ENCODE measurements at places on chromosomes 11 and 22.
A peak's percentile ranks its signal among the peaks of the same experiment; 100 is the strongest.

GRCh38 chr22:46089426-46090035 lies 60.8 kb upstream of the PPARA start:
- no peak for DNase-seq

DNA sequence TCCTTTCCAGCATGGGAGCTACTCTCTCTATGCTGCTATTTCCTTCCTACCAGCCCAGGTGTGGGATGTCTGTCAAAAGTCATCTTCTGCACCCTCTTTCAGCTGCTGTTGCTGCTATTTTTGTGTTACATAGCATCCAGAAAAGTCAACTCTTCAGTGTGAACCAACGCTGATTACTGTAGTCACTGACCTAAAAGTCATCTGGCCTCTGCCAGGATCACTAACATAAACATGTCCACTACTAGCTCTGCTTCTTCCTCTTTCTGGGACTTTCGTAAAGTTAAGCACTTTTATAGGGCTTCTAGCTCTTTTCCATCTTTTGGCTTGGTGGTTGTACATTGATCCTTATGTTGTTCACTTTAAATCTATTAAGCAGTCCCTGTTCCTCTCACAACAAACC lies 90.2 kb upstream of the CARD18 start:
- no peak for DNase-seq

- no peak for DNase-seq
Measured at GRCh38 chr11:99534812-99535211, 514.1 kb downstream of the CNTN5 start.

GRCh38 chr22:19775496-19776325 lies 15.1 kb downstream of the TBX1 start:
- DNase-seq: no peak

DNA sequence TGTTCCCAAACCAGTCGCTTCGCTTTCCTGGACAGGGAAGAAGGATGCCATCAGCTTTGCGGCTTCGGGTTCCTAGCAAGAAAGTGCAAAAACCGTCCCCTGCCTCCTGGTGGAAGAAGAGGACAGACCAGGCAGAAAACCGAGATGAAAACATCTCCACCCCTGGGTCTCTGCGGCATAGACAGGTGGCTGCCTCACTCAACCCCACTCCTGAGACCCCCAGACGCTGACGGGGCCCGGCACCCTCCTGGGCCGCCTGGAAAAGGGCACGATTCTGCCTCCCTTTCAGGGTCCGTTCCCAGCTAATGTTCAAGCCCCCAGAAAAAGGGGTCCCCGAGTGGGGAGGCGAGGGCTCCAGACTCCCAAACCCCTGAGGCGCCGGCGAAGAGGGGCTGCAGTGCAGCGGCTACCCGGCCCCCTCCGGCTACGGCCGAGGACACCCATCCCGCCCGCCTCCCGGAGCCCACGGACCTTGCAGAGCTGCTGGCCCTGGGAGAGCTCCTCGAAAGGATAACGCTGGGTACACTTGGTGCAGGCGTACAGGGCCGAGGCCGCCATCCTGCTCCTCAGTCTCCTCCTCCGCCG lies 569 bp downstream of the FAM76B start:
- DNase-seq: peak; percentile 55

DNA sequence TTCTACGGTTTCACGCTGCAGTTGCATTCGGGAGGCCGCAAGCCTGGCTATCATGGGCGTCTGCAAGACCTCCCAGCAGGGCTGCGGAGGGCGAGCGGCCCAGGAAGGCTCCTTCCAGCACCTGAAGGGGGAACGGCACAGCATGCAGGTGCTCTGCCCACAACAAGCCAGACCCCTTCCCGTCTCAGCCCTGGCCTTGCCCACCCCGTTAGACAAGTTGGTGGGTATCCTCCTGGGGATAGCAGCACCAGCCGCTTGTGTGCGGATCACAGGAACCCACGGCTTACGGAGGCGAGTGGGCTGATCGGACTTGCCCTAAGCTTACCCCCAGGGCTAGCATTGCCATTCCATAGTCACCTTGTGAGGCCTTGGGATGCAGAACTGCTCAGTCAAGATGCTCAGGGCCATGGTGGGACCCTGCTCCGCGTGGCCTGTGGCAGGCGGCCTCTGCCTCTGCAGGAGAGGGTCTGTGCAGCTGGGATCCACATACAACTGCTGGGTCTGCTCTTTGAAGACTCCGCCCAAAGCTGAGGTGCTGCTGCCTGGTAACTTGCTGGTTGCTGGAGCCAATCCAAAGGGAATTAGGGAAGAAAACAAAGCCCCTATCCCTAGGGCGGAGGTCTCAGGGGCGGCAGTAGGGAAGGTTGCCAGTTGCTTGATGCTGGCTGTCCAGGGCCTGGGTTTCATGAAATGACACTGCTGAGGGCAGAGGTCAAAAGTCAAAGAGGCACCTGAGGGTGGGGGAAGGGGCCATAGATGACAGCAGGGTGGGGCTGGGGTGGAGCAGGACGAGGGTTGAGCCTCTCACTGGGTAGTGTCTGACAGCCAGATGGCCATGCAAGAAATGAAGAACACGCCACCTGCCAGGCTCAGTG lies 1.4 kb upstream of the OSBPL5 start:
- DNase-seq: no peak
